ENCODE measurements at places on chromosomes 2 and 18.

DNA sequence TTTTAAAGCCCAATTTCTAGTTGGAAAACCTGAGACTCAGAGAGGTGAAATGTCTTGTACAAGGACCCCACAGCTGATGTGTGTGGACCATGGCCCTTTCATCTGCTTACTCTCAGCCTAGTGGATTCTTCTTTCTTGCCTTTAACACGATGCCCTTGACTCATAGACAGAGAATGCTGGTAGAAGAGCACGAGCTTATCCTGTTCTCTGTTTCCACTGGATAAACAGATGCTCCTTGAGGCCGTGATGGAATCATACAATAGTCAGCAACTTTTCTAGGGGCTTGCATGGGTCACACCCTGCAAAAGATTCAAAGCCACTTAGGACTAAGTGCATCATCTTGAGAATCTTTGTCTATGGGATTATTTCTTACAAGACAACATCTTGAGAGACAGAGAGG lies 50.9 kb downstream of the MYCN start:
- DNase-seq, result no peak

GRCh38 chr2:26646986-26647672 lies 6.0 kb upstream of the CIB4 start:
- DNase-seq, result no peak

- no peak for DNase-seq
These were observed 535.7 kb upstream of the SLC39A10 start for GRCh38 chr2:195121341-195121740.

DNA sequence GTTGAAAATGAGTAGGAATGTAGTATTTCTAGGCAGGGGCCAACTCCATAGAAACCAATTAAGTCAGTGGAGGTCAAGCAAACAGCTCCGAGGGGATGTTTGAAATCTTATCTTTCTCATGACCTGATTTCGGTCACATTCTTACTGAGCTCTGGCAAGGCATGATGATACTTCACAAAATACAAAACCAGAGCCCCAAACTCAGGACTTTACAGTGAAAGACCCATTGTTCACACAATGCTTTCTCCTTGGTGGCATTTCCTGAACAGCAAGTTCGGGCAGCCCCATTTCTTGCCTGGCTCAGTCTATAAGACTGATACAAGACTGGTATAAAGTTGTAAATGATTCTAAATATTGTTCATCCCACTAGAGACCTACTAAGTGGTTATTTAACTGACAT lies 53.3 kb downstream of the LAMA1 start:
- no peak for DNase-seq

DNA sequence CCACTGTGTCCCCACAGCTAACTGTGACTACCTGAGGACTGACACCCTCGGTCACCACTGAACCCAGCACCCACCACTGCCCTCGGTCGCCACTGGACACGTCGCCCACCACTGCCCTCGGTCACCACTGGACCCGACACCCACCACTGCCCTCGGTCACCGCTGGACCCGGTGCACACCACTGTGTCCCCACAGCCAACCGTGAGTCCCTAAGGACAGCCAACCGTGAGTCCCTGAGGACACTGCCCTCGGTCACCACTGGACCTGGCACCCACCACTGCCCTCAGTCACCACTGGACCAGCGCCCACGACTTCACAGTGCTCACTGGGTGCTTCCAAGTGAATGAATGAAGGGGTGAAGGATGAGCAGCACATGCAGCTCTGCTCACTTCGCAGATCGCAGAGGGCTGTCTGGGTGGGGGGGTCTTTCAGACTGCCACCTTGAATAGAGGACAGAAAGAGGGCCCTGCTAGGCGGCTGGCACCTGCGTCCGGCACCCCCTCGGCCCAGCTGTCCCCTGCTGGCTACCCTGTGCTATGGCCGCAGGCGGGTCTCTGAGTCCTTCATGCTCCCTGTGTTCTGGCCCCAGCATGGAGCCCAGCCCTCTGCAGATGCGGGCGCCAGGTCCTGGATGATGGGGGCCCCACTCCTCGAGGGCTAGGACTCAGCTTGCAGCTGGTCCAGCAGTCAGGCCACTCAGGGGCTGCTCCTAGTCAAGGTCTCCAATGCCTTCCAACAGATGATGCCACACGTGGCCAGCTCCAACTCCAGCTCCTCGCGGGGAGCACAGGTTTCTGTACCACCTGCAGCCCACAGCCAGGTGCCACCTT lies 51.4 kb upstream of the GPC1 start:
- DNase-seq, result no peak

- DNase-seq, result no peak
These were observed 126.8 kb downstream of the GLI2 start for GRCh38 chr2:120862201-120863060.

DNA sequence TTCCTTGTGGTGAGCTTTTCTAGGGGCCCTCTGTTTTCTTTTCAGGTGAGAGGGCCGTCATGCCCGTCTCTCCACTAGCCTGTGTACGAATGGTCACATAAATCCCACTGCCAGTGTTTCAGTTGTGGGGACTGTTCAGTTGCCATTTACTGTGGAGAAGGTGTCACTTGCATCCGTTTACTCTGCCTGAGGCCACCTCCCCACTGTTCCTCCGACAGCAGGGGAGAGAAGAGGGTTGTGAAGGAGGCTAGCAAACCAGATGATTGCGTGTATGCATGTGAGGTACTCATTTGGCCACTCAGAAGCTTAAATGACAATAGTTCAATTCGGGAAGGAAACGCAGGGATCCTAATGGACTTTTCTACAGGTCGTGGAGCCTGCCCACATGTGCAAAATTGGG lies 3.3 kb downstream of the MTCL1 start:
- DNase-seq, result no peak

DNA sequence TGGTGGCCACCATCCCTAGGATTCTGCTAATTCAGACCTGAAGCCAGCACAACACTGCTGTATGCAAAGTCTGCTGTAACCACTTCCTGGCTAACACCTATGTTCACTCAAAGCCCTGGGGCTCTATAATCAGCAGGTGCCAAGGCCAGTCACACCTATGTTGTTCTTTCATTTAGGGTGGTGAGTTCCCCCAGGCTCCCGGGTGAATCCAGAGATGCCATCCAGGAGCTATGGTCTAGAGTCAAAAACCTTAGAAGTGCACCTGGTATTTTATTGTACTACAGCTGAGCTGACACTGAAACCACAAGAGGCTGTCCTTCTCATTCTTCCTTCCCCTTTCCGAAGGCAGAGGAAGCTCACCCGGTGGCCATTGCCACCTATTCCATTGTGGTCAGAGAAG lies 46.2 kb upstream of the CCDC141 start:
- peak; percentile 35 for DNase-seq

DNA sequence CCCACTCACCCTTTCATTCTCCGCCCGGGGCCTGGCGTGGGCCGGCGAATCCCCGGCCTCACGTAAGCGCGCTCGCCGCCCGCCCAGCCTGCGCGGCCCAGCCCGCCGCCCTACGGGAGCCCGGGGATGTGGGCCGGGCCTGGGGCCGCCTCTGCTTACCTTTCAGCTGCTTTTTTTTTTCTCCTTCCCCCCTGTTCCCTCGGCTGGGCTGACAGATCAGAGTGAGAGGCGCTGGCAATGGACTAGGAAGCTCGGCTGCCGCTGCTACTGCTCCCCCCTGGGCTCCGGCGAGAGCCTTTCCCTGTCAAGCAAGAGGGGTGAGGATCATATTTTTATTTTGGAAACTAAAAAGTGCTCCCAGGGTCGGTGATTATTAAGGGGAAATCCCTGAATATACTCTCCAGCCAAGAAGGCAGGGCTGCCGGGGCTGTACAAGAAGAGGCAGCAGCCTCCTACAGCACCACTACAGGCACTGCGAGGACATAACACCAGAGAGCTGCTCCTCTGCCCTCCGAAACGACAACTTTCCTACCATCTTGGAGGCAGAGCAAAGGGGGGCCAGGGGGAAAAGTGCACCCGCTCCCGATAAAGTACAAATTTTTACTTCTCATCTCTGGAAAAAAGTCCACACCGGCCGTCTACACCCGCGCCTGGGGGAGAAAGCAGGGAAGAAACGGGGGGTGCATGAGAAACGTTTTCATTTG lies at the start of gene INO80D:
Gene INO80D, minus strand, starts transcription at position 433 of the 704 bp plus-strand sequence. CDS start 23,158 bp downstream, outside the sequence.
- peak; percentile 90 for DNase-seq

- DNase-seq, result no peak
These were observed 97.5 kb downstream of the TMEM247 start for GRCh38 chr2:46576875-46577274.

DNA sequence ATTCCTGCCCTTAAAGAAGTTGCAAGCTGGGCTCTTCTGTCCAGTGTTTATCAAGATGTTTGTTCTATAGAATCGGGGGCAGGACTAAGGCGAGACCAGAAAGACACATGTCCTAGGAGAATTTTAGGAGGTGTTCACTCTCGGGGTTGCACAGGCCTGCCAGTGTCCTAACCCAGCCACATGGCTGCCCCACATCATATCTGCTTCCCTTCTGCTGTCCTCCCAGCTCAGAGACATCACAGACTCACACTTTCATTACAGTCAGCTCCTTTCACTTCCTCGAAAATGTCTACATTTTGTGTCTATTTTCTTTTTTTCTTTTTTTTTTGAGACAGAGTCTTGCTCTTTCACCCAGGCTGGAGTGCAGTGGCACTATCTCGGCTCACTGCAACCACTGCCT lies 10.7 kb upstream of the MRO start:
- no peak for DNase-seq

DNA sequence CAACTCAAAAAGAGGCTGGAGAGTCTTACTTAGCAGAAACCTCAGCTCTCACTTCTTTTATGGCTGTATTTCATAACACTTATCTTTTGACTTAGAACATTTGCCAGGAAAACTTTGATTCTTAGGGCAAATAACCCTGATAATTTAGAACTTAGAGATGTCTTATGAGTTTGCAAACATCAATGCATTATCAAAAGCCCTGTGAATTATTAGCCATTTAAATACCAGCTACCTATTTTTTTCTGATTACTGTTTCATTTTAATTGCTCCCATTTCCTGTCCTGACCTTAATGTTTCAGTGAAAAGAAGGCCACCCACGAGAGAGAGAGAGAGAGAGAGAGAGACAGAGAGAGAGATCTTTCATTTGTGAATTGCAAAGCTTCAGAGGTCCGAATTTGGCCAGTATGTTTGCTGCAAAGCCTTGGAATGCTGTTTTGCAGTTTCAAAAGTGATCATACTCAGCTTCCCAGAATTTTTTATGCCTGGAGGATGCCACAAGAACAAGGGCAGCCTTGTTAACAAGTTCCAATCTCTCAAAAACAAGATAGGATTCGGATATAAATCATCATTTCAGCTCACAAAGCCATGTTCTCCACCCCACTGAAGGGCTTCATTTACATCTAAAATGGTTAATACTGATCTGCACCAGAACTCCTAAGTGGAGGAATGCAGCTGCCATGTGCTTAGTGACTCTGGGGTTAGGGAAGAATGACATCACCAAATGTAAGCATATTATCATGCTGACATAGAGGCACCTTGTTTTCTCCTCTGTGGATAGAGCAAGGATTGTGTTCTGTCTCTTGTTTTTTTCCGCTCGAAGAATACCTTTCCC lies 478.2 kb downstream of the ARHGAP15 start:
- no peak for DNase-seq

DNA sequence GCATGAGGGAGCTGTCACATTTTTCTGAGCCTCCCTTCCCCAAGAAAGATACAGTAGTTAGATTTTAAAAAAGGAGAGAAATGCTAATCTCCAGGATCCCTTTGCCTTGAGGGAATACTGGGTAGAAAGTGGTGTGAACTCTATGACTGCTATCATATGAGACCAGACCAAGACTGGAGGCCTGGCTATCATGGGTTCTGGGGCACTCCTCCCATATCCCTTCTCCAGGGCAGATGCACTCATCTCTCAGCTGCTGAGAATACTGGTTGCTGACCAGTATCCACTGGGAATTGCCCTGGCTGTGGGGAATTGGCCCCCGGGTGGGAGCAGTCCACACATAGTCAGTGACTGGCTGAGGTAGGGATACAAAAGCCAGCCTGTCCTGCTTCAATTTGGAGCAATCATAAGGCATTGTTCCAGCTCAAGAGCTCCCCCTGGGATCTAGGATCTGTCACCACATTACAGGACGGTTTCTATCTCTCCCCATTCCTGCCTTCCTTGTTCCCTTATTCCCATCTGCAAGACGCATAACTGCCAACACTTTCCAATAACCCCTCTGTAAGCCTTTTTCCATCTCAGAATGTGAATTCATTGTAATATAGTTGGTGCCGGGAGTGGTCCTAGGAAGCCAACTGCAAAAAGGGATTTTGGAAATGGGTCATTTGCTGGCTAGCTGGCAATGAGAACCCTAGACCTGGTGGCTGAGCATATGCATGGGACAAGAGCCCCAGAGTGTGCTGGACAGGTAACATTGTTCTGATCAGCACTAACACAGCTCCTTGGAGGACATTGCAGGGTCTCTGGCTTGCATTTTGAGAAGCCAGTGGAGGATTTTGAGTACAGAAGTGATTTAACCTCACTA lies 35.4 kb upstream of the REEP1 start:
- no peak for DNase-seq

DNA sequence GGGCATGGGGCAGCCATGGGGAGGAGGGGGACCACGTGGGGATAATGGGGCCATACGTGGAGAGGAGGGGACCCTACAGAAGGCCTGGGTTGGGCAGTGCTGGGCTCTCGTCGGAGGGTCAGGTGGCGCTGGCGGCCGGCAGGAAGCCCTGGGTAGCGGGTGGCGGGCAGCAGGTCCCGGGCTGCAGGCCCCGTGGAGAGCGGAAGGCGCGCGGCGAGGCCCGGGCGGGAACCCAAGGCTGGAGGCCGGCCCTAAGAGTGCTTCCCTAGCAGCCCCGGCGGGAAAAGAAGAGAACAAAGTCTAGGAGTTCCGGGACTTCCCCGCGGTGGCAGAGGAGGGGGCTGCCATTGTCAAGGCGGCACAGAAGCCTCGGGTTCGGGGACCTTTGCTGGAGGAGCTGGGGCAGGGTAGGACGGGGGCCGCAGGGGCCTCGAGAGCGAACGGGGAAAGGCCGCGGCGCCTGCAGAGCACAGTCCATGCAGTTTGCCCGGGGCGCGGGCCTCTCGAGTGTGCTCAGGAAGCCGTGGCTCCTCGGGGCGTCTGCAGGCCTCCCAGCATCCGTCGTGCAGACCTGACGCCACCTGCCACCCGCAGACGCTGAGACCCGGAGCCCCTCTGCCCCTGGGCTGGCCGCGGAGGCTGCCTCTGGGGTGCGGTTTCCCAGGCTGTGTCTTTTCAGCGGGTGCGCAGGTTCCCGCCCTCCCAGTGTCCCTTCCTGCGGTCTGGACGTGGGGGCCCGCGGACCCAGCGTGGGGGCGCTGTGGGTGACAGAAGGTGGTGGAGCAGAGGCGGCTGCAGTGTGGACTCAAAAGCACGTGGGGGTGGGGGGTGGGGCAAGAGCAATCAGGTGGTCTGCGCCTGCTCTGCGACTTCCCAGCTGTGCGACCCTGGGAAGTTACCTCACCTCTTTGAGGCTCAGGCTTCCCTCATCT lies 19.4 kb upstream of the NCL start:
- DNase-seq, result peak; percentile 43

GRCh38 chr2:10546975-10547391 lies 98.9 kb upstream of the ODC1 start:
- no peak for DNase-seq

- DNase-seq, result peak; percentile 45
These were observed 68.6 kb downstream of the CCDC138 start for GRCh38 chr2:108855194-108855593.

Measured in CD4-positive, alpha-beta T cell treated with Interferon alpha-2 for 1 hour (primary cell).